ENCODE measurements at places on chromosomes 3 and 15. TPM values are rescaled to one million over a fixed set of nuclear protein-coding genes. Genes with fewer than 3 reads are reported as not detected.

DNA sequence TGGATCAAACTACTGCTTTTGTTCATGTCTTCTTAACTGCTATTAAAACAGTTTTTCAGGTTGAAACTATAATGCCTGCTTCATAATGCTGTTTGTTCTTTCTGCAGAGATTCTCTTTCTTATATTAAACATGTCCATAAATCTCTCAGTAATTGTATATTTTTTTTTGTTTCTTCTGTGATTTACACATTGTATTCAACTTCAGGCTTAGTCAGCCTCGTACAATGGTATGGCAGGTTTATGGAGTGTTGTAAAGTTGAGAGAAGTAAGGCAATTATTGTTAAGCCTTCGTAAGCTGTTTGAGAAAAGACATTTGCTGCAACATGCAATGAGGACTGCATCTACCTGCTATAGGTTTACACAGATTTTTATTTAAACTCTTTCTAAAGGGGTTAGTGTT lies 977.1 kb downstream of the DIPK2A start:
- H3K27me3 ChIP-seq = no peaks in the 10 kb centered on the region
- H3K27ac ChIP-seq = no peak overlapping the region
- no peak overlapping the region for H3K4me3 ChIP-seq
- H3K36me3 ChIP-seq = no peaks in the 10 kb centered on the region

CCDC80 gene
- total RNA-seq = 8.1 TPM

ZBED2 gene
- total RNA-seq = not detected

ASB14 gene
- total RNA-seq = not detected

DNA sequence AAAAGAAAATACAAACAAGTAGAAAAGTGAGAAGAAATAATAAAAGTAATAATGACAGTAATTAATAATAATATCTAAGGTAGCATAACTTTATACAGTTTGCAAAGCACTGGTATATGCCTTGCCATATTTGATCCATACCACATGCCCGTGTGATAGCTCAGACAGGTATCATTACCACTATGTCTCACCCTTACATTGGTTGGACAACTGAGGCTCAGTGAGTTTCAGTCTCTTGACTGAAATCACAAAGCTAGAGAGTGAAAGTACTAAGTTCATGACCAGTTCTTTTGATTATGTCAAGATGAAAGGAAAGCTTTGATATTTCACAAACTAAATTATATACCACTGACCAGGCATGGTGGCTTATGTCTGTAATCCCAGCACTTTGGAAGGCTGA lies 408.9 kb downstream of the GAP43 start:
- peaks cover 11% of the 10 kb centered on the region for H3K4me1 ChIP-seq
- no peak overlapping the region for H3K4me3 ChIP-seq
- DNase-seq = no peak

DNA sequence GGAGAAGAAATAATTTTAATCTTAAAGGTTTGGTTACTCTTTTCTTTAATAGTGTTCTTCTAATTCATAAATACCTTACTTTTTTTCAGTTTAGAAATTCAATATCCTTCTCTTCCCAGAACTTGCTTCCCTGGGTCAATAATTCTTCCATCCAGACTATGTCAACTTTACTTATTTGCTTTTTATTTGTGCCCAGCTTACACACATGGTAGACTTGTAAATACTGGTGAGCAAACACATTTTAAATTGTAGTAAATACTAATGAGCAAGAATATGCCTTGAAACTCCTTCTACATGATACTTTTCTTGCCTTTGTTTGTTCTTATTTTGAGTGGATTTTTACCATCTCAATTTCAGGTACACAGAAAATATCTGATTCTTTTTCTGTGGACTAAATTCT lies 33.7 kb downstream of the SST start:
- no peaks in the 10 kb centered on the region for H3K36me3 ChIP-seq
- no peak overlapping the region for H3K27ac ChIP-seq
- H3K4me1 ChIP-seq = peaks cover 10% of the 10 kb centered on the region
- H3K4me3 ChIP-seq = no peak overlapping the region
- no peaks in the 10 kb centered on the region for H3K27me3 ChIP-seq

DNA sequence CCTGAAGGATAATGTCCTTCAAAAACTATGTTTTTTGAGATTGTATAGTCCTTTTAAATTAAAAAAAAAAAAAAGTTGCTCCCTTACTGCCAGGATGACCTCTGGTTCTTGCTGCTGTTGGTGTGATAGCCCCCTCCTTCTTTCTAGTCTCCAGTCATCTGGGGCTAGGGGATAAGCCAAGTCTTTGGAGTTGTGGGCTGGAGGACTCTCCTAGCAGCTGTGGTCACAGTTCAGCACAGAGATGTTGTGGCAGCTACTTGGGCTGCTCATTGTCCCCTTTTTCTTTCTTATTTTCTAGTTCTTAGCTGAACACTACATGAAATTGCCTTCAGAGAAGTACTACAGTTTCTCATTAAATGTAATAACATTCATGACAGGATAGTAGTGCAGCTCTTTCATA lies 39.2 kb upstream of the APH1B start:
- H3K27ac ChIP-seq = no peak overlapping the region
- no peaks in the 10 kb centered on the region for H3K36me3 ChIP-seq
- H3K4me3 ChIP-seq = no peak overlapping the region
- no peaks in the 10 kb centered on the region for H3K4me1 ChIP-seq
- DNase-seq = no peak
- no peaks in the 10 kb centered on the region for H3K27me3 ChIP-seq

GRCh38 chr15:47505712-47506328 lies 211.5 kb upstream of the SEMA6D start:
- no peaks in the 10 kb centered on the region for H3K4me1 ChIP-seq
- H3K27ac ChIP-seq = no peak overlapping the region
- H3K27me3 ChIP-seq = no peaks in the 10 kb centered on the region
- no peak overlapping the region for H3K4me3 ChIP-seq
- no peak for DNase-seq
- no peaks in the 10 kb centered on the region for H3K36me3 ChIP-seq

GRCh38 chr3:27462228-27462627 lies 22.0 kb downstream of the SLC4A7 start:
- no peaks in the 10 kb centered on the region for H3K36me3 ChIP-seq
- H3K27me3 ChIP-seq = no peaks in the 10 kb centered on the region
- 0 out of 2 replicates have a peak overlapping the region, but pooled peaks have one; percentile 2 for H3K27ac ChIP-seq
- H3K4me1 ChIP-seq = peaks cover 14% of the 10 kb centered on the region

- H3K27me3 ChIP-seq = no peaks in the 10 kb centered on the region
- DNase-seq = no peak
- H3K4me1 ChIP-seq = peaks cover 34% of the 10 kb centered on the region
- H3K4me3 ChIP-seq = no peak overlapping the region
Measured at GRCh38 chr3:128198313-128198712, 45.0 kb downstream of the EEFSEC start.

DNA sequence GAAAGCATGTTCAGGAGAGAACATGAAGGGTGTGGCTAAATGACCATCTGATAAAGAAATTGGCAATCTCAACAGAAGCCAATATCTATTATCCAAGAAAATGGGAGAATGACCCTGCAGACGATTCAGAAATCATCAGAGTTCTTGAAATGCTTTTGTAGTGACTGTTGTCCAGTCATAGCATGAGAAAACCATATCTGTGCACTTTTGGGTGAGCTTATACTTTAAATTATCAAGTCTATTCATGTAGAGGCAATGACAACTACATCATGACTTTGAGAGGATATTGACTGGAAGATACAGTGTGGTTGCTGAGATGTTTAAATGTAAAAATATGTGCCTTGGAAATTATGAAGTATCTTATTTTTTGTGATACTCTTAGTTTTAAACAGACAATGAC lies 57.6 kb upstream of the AZI2 start:
- H3K4me3 ChIP-seq = no peak overlapping the region
- H3K36me3 ChIP-seq = no peaks in the 10 kb centered on the region
- no peaks in the 10 kb centered on the region for H3K27me3 ChIP-seq
- no peaks in the 10 kb centered on the region for H3K4me1 ChIP-seq
- DNase-seq = no peak

DNA sequence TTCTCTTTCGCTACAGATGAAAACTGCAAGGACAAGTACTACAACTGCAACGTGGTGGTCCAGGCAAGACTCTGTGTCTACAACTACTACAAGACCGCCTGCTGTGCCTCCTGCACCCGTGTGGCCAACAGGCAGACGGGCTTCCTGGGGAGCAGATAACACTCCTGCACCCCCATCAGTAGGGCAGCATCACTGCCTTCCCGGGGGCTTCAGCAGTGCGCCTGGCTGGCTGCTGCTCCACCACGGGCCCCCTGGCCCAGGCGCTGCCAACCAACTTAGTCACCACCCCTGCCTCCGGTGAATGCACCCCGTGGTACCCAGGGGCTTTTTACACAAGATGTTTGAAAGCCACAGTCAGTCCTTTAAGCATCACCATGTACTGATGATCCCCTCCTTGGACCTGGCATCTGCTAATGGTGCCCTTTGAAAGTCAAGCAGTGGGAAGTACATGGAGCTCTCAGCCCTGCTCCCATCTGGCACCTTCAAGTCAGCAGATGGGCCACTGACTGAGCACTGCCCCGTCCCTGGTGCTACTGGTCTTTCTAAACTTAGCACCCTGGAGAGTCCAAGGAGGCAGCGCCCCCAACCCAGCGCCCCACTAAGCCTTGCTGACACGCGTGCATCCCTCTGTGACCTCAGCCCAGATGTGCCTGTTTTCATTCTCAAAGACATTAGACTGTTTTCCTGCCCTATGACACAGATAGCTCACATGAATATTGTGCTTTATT lies 33.0 kb upstream of the NR2E3 start:
- DNase-seq = no peak
- no peaks in the 10 kb centered on the region for H3K4me1 ChIP-seq
- H3K27ac ChIP-seq = no peak overlapping the region
- no peak overlapping the region for H3K4me3 ChIP-seq
- no peaks in the 10 kb centered on the region for H3K27me3 ChIP-seq

GRCh38 chr15:78739996-78740903 lies 71.0 kb downstream of the ADAMTS7 start:
- H3K27ac ChIP-seq = no peak overlapping the region
- H3K4me1 ChIP-seq = no peaks in the 10 kb centered on the region
- H3K27me3 ChIP-seq = no peaks in the 10 kb centered on the region
- no peak overlapping the region for H3K4me3 ChIP-seq
- peak; percentile 94 for DNase-seq

COLQ gene
- 0.66 TPM for total RNA-seq

MYO5C gene
- 28.8 TPM for total RNA-seq

ITIH1 gene
- total RNA-seq = not detected

DNA sequence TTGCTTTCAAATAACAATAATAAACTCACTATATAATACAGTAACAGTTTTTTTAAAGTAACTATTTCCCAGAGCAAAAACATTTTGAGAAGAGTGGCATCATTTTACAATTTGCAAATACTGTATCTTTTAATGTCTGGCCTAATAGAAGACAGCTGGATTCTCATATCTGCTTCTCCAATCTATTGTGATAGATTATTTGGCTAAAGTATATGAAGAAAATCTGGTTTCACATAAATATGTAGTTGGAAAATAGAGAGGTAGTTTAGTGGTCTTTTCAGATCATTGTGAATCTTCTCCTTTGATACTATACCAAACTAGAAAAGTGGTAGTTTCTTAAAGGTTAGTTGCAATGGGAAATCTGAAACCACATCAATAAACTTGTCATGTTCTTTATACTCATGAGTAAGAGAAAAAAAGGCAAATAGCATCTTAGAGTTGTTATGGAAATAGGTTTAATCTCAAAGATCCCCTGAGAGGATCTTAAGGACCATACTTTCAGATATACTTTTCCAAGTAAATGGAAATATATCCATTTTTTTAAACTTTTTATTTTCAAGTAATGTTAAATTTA lies 124.8 kb upstream of the NR2E3 start:
- H3K36me3 ChIP-seq = no peaks in the 10 kb centered on the region
- H3K27ac ChIP-seq = no peak overlapping the region
- no peak overlapping the region for H3K4me3 ChIP-seq

- no peak overlapping the region for H3K27ac ChIP-seq
- H3K4me1 ChIP-seq = peaks cover 12% of the 10 kb centered on the region
- H3K36me3 ChIP-seq = no peaks in the 10 kb centered on the region
- no peak for DNase-seq
- H3K27me3 ChIP-seq = no peaks in the 10 kb centered on the region
Measured at GRCh38 chr3:106840319-106840718, 536.9 kb upstream of the CCDC54 start.

- peaks cover 5% of the 10 kb centered on the region for H3K4me1 ChIP-seq
Measured at GRCh38 chr3:42535981-42536784, 33.7 kb downstream of the VIPR1 start.

DNA sequence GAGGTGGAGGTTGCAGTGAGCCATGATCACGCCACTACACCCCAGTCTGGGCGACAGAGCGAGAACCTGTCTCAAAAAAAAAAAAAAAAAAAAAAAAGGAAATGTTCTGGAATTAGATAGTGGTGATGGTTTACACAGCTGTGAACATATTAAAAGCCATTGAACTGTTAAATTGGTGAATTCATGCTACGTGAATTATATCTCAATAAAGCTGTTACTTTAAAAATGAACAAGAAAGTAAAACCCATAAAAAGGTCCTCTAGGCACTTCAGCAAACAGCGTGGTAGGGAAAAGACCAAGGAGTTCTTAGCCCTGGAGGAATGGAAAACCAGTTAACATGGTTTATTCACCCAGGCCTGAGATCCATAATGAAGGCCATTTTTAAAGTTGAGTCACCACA lies 180.1 kb downstream of the ATG7 start:
- H3K4me1 ChIP-seq = no peaks in the 10 kb centered on the region
- no peak overlapping the region for H3K27ac ChIP-seq
- DNase-seq = no peak
- H3K27me3 ChIP-seq = no peaks in the 10 kb centered on the region
